ENCODE measurements at places on chromosomes 6 and 20.

GRCh38 chr6:143940011-143940597, 68.0 kb downstream of the PLAGL1 start:
- DNase-seq: no peak

DNA sequence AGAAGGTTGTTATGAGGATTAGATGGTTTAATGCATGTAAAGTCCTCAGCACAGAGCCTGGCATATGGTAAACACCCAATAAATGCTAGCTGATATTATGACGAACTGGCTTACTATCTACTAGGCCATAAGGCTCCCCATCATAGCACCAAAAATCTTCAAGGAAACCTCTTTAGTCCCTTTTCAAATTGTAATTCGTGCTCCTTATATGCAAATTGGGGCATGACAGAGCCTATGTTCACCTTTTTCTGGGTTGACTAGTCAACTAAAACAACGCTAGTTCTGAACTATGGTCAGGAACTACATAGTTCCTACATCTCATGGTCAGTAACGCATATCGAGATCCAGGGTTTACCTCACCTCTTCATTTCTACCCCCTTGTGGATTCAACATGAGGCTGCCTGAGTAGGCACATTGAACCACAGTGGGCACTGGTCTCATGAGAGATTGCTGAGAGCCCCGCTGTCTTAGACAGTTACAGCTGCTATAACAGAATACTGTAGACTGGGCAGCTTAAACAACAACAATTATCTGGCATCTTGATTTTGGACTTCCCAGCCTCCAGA, 97.2 kb upstream of the TNFAIP3 start:
- no peak for DNase-seq

DNA sequence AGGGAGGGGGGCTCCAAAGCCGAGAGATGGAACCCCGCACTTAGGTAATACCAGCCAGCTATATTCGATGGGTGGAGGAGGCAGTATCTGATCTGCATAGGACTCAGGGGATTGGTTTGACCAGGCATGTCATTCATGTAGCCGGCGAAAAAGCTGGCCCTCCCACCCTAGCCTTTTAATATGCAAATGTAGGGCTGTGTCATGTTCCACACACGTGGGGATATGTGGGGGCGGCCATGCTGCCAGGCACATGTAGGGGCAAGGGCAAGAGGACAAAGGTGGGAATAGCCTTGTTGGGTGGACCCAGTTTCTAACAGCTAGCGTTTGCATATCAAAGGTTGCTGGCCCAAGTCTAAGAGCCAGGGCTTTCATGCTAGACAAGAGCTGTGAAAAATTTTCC, 39.1 kb upstream of the DDR1 start:
- no peak for DNase-seq

GRCh38 chr6:15623276-15624116, 39.3 kb downstream of the DTNBP1 start:
- DNase-seq: no peak

Measured in SK-N-MC (cell line).